ENCODE measurements at places on chromosomes 5 and 9.

DNA sequence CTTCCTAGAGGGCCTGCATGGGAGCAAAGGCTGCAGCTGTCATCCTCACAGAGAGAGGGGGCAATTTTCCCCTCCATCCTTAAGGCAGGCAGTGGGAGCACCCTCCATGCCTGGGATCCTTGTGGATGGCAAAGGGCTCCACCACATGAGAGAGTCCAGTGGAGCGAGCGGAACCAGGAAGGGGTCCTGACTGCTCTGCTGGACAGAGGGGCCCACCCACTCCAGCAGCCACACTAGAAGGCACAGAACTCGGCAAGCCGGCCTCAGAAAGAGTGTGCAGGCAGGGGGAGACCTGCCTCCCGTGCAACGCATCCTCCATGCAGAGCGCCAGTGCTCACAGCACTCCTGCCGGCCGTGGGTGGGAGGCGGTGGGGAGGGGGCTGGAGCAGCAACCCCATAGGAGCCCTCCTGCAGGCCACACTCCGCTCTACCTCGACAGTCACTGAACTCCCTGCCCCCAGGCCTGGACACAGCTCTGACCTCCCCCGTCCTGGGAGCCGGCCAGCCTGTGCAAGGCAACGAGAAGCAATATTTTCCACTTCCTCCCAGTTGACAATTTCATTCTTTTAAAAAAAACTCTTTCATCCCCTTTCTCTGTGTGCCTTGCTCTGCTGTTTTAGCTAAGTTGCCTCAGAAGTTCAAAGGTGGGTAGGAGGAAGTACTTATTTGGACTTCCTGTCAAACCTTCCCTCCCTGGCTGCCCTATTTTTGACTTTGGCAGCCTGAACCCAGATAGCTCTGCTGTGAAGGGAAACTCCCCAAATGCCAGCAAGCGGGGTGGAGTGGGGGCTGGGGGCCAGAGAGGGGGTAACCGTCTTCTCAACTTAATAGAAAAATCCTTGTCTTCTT is 5.3 kb upstream of the LCP2 start:
- peak; percentile 75 for DNase-seq

DNA sequence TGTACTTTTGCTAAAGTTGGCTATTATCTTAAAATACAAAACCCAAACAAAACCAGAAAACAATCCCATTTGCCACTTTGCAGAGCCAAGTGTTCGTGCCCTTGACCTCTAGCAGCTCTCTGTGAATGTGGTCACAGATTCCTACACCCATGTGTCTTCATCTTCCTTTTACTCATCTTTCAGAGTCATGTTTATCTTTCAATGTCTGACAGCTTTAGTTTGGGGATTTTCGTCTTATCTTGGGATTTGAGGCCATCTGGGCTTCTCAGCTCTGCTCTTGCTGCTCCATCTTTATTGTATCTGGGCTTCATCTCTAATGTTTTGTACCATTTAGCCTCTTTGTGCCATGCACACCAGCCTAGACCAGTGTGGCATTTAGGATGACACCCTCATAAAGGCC is 81.0 kb downstream of the DAPK1 start:
- DNase-seq: no peak

DNA sequence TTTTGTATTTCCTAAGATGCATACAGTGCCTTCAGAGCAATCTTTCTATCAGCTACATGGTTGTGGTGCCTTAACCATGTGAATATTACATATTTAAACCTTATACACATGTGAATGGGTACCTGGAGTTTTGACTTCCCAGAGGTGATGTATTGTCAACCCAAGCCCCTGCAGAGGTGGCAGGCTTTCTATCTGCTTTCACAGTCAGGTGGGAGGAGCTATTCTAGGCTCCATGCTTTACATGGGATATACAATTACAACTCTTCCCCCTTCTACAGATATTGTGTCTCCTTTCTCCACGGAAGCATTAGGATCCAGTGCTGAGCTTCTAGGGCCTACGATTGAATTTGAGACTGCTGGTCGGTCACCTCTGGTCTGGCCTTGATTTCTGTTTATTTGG is 89.8 kb upstream of the TUT7 start:
- DNase-seq: no peak

GRCh38 chr9:82154573-82154972 is 166.0 kb downstream of the SPATA31D1 start:
- no peak for DNase-seq

- no peak for DNase-seq
These were observed 38.1 kb downstream of the ITGA1 start for GRCh38 chr5:52825826-52826225.

DNA sequence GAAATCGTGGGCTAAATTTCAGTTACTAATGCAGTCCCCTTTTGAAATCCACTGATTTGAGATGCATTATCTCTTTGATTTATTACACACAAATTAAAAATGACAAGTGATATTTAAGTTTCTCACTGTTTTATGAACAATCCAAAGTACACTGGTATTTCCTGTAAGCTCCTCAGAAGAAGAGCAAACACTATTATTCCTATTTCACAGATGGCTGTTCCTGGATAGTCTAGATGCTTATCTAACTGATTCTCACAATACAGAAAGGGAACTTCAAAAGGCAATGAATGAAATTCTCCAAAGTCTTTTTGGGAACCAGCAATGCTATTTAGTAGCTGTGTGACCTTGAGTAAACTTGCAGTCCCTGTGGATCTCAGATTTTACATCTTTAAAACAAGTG is 404.7 kb upstream of the DAB2 start:
- no peak for DNase-seq

DNA sequence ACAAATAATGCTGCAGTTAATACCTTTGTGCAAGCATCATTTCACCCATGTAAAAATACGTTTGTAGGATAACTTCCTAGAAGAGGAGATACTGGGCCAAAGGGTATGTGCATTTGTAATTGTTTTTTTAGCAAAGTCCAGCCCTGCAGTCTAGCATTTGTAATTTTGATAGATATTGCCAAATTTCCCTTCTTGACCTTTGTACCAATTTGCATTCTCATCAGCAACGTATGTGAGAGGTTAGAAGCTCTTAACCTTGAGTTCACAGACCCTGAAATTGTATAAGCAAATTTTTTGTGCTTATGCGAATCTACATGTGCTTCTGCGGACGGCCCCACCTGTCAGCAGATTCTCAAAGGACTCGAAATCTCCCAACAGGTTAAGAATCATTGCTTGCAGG is 18.6 kb upstream of the TOMM5 start:
- no peak for DNase-seq

DNA sequence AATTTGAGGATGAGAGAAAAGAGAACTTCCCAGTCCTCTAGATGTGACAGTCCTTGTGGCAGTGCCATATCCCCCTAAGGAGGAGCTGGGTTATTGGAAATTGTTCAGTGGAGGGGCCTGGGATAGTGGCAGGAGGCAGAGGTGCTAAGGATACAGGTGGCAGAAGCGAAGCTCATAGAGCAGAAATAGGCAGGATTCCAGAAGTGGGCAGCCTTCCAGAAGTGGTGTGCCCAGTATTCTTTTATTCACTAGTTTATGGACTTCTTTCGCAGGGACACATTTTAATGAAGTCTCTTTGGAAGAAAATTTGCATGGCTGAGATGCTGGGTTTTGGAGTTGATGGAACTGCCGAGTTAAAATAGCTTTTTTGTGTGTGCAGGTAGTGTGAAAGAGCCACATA is 6.8 kb downstream of the PIK3R1 start:
- DNase-seq: no peak

- DNase-seq: no peak
These were observed 105.4 kb downstream of the ZNF354C start for GRCh38 chr5:179165421-179166170.

- DNase-seq: no peak
These were observed 360 bp downstream of the KLF4 start for GRCh38 chr9:107489144-107489673.

DNA sequence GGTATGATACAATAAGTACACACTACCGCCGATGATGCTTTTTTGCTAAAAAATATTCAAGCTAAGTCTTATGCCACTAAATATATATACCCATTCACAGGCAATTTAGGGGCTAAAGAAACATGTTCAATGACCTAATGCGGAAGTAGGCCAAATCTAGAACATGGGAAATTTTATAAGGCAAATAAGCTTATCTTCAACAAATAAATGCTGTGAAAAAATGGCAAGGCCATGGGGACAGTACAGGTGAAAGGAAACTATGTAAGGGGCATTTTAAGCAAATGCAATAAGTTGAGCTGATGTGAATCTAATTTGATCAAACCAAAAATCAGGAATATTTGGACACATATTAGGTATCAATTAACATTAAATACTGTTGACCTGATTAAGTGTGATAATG is 339.5 kb upstream of the EDIL3 start:
- DNase-seq: no peak

DNA sequence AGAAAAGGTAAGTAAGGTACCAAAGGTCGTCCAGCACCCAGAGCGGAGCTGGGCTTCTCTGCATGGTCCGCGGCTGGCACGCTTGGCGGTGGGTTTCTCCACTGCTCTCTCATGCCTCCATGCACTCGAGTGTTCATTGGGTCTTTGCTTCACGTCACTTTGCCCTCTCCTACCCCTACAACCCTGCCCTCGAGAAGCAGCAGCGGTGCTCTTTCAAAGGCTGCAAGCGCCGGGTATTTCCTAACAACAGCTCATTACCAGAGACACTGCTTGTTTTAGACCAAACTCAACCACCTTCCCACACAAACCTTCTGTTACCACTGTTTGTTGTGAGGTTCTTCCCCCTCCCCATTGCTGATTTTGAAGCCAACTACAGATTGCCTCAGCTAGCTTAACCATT is 21.5 kb upstream of the ZBTB34 start:
- DNase-seq: no peak

GRCh38 chr5:158147227-158147626 is 288.3 kb upstream of the CLINT1 start:
- no peak for DNase-seq

DNA sequence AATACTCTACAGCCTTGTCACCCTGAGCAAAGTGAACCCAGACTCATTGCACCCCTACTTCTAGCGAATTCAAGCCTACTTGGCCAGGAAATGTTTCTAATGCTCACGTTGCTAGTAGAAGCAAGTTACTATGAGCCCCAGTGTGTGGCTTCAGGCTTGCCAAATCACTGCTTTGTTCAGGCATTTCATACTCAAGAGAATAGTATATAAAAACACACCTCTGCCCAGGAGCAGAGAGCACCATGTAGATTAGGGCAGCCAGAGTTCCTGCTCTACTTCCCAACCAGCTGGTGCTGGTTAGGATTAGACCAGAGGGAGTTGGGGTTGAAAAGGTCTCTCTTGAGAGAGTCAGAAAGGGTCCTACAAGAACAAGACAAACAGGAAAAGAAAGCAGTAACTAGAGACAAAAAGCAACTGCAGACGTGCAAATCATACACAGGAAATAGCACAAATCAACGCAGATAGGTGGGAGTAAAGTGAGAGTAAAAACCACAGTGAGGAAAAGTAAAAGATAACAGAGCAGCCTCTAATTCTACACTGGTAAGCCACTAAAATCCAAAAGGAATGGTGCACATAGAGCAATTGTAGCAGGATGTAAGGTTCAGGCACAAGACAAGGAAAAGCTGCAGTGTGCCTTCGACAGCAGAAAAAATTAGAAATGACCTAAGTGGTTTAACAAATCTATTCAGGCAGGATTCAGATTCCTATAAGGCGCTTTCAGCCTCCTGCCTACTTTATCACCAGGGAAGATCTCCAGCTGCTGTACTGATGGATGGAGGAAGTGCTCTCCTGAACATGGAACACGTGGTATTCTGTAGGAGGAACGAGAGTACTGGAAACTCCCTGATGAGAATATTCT is 49.6 kb upstream of the KIF2A start:
- DNase-seq: no peak

DNA sequence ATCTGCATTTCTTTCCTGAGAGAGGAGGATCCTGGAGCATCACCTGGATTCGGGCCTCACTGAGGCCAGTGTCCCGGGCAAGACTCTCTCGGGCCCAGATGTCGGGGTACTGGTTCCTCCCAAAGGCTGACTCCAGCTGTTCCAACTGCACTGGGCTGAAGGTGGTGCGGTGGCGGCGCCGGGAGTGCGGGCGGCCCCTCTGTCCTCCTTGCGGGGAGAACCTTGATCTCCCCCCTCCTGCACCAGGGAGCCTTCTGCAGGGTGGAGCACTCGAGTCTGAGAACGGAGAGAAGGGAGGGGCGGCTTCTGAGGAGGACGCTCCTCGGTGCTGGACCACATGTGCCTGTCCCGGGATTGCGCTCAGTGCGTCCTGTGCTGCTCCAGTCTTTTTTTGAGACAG is 2.0 kb downstream of the PROP1 start:
- DNase-seq: no peak

DNA sequence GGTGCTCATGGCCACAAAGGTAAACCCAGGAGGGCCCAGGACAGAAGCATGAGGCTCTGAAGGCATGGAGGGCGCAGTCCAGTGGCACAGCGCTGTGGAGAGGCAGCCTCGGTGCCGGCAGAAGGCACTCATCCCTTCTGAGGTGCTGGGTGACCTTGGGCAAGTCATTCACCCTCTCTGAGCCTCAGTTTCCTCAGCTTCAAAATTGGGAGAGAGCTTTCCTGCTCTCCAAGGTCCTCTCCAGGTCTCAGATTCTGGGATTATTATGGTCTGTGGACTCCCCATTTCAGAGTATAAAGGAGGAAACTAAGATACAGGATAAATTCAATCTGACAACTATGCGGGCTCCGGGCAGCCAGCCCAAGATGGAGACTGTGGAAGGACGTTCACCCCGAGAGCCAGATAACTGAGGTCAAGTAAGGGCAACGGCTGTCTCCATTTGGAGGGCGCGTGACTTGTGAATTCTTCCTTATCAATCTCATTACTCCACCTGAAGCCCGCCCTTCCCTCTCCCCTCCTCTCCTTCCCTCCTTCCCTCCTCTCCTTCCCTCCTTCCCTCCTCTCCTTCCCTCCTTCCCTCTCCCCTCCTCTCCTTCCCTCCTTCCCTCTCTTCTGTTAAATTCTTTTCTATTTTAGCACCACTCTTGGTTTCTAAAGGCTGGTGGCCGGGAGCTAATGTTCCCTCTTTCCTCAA is 58.1 kb downstream of the LRSAM1 start:
- no peak for DNase-seq

DNA sequence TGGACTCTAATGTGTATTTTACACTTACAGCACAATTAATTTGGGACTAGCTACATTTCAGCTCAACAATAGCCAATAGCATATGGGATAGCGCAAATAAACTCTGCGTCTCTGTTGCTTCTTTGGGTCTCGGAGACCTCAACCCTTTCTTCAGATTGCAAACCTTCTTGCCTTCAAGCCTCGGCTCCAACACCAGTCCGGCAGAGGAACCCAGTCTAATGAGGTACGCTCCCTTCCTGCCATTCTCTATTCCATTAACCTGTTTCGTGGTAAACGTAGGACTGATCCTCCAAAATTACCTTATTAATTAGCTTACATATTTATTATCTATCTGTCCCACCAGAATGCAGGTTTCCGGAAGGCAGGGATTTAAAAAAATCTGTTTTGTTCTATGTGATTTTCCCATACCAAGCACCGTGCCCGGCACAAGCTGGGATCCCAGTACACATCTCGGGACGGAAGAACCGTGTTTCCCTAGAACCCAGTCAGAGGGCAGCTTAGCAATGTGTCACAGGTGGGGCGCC is 525 bp upstream of the DAPK1 start:
- DNase-seq: no peak

DNA sequence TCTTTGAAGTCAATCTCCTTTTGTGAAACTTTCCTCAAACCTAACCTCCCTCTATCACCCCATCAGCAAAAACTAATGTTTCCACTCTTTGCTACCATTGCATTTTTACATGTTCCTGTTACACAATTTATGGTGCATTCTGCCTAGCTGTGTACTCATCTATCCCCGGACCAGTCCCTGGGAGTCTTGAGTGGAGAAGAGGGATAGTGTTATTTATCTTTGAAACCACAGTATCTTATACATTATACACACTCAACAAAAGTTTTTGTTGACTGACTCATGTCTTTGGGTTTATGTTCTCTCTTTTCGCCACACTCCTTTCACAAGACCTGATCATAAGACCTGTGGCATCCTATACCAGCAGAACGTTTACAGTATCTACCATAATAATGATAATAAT is 26.4 kb downstream of the TNFAIP8 start:
- DNase-seq: no peak
